ENCODE measurements at places on chromosomes 5 and 9.
A peak's percentile ranks its signal among the peaks of the same experiment; 100 is the strongest.

- no peak for DNase-seq
Observed at GRCh38 chr5:98424681-98425450, 348.6 kb upstream of the RGMB start.

- DNase-seq = no peak
Observed at GRCh38 chr5:93580063-93580926, 724 bp downstream of the NR2F1-AS1 start.

GRCh38 chr9:78443946-78444345 is 147.0 kb downstream of the PSAT1 start:
- no peak for DNase-seq

- no peak for DNase-seq
Observed at GRCh38 chr9:125343518-125344275, 82.1 kb downstream of the GAPVD1 start.

- no peak for DNase-seq
Observed at GRCh38 chr9:77892171-77892570, 139.4 kb downstream of the GNAQ start.

- DNase-seq = no peak
Observed at GRCh38 chr5:136001466-136001981, 27.3 kb upstream of the TGFBI start.

GRCh38 chr9:85900504-85901201 is 40.3 kb upstream of the NAA35 start:
- no peak for DNase-seq

GRCh38 chr5:77117161-77117560 is 30.1 kb upstream of the ZBED3 start:
- no peak for DNase-seq

GRCh38 chr5:180128671-180129261 is 57.2 kb upstream of the RNF130 start:
- DNase-seq = no peak

- DNase-seq = no peak
Observed at GRCh38 chr9:81581986-81582385, 107.4 kb downstream of the TLE1 start.

DNA sequence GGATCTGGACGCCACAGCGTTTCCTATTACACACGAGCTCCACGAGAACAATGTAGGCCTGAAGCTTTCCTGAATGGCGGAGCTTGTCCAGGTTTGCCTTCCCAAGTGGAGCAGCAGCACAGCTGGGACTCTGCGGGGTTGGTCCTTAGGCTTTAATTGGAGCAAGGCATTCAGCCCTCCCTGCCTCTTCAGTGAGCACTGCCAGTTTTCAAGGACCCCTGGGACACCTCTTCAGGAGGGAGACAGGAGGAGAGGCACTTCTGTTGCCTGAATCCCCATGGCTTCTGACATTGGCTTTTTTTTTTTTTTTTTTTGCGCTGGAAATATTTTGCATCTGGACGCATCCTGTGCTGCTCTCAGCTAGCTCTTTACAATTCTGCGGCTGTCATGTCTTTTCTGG is 179.4 kb downstream of the SEMA6A start:
- no peak for DNase-seq

DNA sequence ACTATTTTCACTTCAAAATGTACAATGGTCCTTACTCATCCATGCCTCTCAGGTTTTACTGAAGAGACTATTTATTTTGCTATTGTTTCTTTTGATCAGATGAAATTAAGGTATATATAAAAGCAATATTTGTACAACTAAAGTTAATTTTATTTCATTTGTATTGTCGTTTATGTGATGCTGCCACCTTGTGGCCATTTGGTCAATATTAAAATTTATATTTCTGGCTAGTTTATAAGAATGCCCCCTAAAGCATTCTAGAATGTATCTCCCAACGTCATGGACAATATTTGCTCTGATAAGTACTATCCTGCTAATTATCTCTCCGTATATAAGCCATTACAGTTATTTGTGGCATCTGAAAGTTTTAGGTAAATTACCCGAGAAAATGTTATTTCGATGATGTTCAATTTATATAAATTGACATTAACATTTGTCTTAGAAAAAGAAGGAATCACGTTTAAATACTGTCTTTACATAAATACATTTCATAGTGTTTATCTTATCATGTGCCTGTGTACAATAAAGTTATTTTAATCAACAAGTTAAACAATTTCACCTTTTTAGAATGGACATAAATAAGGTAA is 680.0 kb downstream of the TAF11L14 start:
- no peak for DNase-seq

- DNase-seq = peak; percentile 24
Observed at GRCh38 chr9:97615439-97616072, 17.6 kb downstream of the TSTD2 start.

DNA sequence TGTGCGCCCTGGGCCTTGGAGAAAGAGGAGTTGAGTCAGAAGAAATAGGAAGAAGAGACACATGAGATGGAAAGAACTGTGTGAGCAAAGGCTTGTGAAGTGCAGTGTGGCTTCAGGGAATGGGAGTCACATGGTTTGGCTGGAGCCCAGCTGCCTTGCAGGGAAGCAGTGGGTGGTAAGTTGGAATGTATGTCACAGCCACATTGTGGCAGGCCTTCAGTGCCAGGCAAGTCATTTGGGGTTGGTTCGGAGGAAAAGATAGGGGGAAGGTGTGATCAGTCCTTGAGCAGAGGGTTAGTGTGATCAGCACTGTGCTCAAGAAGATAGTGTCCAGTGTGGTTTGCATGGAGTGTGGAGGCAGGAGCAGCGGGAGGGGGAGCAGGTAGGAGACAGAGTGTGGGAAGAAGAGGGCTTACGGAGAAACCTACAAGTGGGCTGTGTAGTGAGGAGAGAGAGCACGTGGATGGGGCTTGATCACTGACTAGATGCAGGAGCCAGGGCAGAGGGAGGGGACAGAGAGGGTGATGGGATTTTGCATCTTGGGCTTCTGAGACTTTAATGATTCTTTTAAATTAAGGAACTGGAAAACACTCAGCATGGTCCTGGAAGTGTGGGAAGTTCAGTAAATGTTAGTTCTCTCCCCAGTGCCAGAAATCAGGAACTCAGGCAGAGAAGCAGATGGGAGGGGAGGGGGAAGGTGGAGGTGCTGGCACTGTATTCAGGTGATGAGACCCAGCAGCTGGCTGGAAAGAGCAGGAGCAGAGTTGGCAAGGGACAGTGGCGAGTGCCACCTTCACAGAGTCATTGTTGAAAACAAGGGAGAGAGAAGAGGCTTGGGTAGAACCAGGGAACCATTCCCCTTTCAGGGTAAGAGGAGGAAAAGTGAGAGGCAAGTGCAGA is 46.6 kb downstream of the ARHGAP26 start:
- no peak for DNase-seq

DNA sequence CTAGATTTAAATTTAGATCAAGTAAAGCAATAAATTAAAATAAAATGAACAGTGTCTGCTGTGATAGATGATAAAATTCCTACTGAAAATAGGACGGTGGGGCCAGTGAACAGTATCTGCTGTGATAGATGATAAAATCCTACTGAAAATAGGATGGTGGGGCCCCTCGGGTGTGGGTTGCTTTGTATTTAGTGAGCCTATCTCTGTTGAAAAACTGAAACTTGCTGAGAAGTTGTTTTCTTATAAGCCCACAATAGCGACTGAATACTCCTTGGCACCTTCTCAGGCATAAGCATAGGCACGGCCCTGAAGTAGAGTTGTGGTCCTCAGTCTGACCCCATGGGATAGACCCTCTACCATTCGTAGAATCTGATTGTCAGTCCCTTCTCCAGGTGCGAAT is 5.7 kb downstream of the SDHA start:
- DNase-seq = no peak

DNA sequence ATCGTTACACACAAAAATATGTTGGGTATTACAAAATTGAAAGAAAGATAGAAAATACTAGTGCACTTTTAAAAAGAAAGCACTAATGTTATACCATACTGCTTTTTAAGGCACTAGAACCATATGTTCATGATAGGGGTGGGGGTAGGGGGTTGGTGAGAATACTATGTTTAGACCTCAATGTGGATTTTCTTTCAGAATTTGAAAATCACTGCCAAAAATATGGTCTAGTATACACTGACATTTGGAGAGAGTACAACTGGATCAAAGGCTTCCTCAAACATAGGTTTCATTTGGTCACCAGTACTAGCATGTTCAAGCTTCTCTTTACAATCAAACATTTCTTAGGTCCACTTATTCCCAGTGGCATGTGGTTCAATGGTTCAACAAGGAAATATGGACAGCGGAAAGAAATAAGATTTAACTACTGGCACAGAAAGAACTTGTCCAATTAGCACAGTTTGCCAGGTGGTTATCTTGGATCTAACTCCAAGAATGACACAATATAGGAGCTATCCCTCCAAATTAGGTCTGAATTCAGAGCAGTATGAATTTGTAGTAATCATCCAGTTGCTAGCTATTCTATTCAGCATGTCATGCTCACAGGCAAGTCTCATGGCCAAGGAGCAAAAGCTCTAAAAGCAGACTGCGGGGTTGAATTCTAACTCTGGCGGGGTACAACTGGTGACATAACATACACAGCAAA is 139.3 kb downstream of the SLC24A2 start:
- DNase-seq = no peak

DNA sequence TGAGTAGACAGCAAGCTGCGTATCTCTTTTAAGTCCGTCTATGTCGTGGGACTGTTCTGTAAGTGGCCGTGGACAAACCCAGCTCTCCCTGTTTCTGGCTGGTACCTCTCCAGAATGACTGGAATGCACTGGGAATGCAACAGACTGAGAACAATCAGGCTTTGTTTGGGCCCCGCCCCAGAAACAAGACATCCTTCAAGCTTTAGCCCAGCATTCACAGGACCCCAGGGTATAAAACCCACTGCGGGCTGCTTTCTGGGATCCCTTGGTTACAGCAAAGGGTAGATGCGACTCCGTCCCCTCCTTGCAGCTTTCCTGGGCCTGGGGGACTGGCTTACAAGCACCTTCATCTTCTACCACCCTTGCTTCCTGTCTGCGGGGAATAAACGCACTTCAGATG is 45.6 kb upstream of the SPTLC1 start:
- DNase-seq = no peak

DNA sequence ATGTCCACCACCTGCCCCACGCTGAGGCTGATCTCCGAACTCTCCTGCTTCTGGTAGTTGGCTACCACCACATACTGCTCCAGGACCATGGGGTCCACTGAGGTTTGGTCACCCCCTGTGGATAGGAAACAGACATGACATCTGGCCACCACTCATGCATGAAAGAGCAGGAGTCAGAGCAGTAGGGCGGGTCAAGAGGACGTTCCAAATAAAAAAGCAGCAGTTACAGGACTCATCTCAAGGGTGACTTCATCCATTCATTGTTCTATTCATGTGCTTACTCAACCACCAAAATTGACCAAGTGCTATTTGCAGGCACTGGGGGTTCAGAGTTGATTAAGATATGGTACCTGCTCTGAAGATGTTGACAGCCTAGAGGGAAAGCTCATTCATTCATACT is 79.2 kb upstream of the UBTD2 start:
- no peak for DNase-seq

DNA sequence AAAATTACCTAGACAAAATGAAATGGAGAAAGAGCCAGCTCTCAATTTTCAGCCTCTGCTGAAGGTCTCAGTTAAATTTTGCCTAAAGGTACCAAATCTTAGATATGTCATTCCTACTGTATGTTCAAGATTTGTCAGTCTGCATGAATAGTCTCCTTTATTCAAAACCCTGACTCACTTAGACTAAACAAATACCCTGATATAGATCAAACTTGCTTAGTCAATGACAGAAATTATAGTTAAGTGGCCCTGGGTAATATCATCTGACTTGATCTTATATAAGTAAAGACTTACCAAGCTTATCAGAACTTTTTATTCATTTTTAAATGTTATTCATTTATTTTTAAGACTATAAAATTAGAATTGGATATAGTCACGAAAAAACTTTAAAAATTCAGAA is 12.2 kb downstream of the MEGF9 start:
- DNase-seq = no peak

GRCh38 chr9:38091310-38092199 is 22.5 kb upstream of the SHB start:
- no peak for DNase-seq

DNA sequence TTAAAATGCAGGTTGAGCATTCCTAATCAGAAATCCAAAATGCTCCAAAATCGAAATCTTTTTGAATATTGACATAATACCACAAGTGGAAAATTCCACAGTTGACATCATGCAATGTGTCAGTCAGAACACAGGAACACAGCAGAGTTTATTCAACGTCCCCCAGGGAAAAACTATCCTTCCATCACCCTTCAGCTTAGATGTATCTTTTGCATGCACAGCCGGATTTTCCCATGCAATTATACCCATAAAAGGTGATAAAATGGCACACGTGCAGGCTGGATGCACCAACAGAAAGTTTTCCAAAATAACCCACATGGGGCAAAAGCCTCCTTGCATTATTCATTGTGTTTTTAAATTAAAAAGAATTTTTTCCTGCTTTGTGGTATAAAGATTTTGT is 71.2 kb downstream of the RAB24 start:
- DNase-seq = no peak

DNA sequence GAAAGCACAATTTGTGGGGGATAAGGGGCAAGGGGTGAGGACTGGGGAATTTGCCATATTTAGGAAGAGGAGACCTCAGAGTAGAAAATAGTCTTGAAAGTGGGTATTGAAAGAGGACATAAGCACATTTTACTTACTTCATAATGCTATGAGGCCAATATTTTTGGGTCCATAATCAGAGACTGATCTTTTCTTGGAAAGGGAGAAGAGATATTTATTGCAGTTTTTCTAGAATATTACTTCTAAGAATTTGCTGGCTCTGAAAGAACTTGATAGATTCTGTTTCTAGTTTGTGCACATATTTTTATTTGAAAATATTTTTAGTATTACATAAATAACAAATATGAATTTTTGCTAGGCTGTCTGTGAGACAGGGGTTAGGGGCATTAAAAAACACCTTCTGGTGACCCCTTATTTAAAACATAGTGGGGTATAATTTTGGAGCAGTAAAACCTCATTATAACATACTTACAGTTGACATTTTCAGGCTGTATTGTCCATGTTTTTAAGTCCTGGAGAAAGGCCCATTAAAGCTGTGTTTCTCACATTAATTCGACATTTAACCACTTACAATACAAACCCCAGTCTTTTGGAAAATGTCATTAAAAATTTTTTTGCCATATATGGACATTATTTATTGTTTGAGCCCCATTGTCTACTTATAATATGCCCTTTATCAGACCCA is 118.9 kb upstream of the NFIB start:
- DNase-seq = no peak

GRCh38 chr9:1462626-1463308 is 412.6 kb downstream of the DMRT2 start:
- no peak for DNase-seq

DNA sequence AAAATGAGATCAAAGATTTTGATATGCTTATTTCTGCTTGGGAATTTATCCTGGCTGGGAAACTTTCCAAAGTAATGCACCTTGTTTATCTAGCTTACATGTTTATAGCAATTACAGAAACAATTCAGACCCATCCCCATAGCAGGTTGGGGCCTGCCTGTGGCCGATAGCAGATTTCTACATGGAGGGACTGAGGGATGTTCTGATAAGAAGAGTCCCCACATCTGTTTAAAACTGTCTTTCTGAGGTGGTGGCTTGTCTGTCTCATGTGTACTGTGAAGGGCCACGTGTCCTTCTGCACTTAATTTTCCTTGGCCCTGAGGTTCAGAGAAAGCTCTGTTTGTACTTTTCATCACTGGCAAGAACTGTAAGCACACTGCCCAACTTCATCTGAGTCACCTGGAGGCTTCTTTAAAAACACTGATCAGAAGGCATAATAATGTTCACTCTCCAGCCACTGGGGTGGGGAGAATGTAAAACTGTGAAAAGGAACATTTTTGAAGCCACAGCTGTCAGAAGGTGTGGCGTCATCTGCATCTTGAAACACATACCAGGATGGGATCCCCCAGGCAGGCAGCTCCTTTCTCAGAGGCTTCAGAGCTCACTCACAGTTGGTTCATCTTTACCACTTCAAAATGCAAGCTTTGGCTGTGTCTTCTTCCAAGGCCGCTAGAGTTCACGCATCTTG is 80.3 kb downstream of the MAP1B start:
- DNase-seq = no peak
